ENCODE measurements at places on chromosomes 7 and 10.

DNA sequence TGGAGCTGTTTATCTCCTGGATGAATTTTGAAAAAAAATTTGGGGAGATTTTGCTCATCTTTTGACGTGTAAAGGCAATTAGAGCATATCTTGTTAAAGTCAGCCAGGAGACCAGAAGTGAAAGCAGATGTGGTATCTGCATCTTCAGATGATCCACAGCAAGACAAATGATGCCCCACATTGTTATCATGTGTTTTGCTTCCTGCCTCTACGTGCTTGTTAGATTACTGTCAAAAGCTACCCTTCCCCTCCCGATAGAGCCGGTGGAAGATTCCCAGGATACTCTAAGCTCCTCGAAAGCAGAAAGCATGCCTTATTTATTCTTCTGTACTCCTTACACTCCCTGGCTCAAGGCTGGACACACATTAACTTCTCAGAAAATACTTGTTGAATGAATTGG is 12.9 kb downstream of the COL17A1 start:
- no peak for DNase-seq

- DNase-seq = no peak
Observed at GRCh38 chr10:62626817-62627216, 177.7 kb upstream of the ADO start.

GRCh38 chr10:97540669-97541500 is 31.7 kb upstream of the ANKRD2 start:
- no peak for DNase-seq

DNA sequence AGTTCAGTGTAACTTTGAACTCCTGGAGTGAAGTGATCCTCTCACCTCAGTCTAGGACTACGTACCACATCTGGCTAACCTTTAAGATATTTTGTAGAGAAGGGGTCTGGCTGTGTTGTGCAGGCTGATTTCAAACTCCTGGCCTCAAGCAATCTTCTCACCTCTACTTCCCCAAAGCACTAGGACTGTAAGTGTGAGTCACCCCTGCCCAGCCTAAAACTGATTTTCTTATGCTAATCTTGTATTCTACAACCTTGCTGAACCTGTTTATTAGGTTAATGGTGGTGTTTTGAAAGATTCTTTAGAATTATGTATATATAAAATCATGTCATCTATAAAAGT is 58.0 kb downstream of the LCOR start:
- DNase-seq = no peak

DNA sequence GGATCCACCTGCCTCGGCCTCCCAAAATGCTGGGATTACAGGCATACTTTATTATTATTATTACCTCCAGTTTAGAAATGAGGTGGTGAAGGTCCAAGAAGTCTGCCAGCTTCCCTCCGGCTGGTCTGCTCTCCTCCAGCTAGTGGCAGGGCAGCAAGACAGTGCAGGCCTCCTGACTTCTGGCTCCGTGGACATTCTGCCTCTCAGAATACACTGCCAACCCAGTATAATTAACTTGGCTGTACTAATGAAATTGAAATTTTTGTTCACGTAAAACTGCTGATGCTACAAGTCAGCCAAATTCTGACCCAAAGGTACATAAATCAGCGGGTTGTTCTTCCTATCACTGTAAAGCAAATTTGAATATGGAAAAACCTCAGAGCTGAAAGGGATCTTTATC is 7.6 kb upstream of the PDE1C start:
- no peak for DNase-seq

GRCh38 chr10:12025591-12025990 is 17.0 kb downstream of the UPF2 start:
- no peak for DNase-seq

DNA sequence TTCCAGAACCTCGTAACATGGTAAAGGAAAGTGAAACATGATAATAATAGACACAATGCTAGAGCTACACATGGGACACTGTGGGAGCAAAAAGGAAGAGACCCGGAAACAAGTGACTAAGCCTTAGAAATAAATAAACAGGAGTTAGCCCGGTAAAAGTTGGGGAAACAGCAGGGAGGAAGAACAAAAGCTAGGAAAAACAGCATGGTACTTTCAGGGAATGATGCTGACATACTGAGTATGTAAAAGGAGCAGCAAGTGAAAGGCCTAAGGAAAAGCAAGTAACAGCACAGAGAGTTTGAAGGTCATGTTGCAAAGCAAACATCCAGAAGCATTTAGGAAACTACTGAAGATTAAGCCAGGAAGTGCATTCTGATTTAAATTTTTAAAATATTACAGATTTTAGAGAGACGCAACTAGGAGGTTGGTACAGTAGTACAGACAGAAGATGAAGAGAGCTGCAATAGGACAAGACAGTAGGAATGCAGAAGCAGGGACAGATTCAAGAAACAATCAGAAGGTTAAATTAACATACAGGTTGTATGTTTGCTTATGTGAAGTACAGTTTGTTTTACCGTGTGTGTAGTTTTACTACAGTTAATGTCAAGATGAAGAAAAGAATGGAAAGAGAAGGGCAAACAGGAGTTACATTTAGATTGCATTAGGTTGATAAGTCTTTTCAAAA is 63.7 kb downstream of the ARHGAP12 start:
- no peak for DNase-seq

DNA sequence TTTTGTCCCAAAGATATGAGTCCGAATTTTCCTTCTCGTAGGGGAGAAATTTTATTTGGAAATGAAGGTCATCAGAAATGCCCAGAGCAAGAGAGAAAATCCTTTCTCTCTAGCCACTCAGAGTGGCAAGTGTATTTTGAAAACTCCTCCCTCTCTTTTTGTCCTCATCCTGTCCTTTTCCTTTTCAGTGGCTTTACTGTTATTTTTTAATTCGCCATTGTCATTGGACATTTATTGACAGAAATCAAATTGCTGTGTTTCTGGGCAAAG is 39.6 kb downstream of the TET1 start:
- no peak for DNase-seq

DNA sequence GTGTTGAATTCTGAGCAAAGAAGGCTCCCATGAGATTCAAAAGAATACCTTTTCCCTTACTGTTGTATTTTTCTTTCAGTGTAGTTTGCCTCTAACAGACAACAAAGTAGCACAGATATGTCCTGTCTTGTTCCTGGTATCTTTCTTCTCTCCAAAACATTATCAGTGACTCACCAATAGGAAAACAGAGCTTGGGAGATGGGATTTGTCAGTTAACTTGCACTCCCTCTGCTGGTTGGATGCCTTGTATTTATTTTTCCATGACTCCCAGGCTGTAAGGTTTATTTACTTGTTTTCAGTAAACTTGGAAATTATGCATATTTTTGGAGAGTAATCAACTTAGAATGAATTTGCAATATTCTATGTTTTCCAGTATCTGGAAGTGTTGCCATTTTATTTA is 129.7 kb downstream of the SAMD9 start:
- DNase-seq = no peak

DNA sequence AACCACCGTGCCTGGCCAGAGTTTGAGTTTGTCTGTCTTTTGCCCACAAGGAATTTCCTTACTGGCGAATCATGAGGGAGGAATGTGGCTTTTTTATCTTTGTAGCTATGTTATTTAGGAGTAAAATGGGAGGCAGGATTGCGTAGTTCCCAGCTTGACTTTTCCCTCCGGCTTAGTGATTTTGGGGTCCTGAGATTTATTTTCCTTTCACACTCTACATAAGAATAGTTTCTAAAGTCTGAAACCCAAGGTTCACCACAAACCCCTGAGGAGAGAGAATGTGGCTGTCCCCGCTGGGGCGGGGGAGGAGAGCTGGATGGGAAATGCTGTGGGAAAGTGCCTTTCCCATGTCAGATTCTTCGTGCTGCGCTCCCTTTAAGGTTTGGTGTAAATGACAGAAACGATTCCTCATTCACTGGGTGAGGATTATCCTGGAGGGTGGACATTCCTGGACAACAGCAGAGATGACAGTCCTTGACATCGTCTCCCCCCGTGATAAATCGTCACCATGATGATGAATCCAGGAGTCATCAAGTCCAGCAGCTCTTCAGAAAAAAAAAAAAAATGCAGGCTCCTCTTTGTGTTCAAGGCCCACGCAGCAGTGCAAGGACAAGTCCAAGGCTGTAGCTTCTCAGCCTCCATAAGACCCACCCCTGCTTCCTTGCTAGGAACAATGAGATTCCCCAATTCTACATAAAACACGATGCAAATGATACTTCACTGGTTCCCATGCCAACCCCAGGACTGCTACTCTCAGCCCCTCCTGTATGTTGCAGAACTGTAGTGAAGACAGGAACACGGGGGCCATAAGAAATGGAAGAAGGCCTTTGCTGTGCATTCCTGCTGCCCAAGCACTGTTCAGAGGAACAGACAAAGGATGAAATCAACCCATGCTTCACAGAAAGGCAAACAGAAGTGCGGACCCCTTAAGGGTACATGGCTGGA is 233.1 kb downstream of the CCDC3 start:
- DNase-seq = no peak

- no peak for DNase-seq
Observed at GRCh38 chr7:40772096-40772495, 637.3 kb downstream of the SUGCT start.

All from T-helper 1 cell (primary cell).